Kidney glomerular epithelial cell (primary cell): ENCODE measurements at places on chromosomes 1 and 21.
A peak's percentile ranks its signal among the peaks of the same experiment; 100 is the strongest.

DNA sequence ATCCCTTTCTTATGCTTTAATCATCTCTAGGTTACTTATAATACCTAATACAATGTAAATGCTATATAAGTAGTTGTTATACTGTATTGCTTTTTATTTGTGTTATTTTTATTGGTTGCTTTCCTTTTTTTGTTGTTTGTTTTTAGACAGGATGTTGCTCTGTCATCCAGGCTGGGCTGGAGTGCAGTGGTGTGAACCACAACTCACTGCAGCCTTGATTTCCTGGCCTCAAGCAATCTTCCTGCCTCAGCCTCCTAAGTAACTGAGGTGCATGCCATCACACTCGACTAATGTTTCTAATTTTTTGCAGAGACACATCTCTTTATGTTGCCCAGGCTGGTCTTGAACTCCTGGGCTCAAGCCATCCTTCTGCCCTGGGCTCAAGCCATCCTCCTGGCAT is 26.9 kb downstream of the KRTAP19-8 start:
- no peak for DNase-seq

GRCh38 chr1:162022626-162023025 is 1.0 kb downstream of the OLFML2B start:
- DNase-seq, result no peak

DNA sequence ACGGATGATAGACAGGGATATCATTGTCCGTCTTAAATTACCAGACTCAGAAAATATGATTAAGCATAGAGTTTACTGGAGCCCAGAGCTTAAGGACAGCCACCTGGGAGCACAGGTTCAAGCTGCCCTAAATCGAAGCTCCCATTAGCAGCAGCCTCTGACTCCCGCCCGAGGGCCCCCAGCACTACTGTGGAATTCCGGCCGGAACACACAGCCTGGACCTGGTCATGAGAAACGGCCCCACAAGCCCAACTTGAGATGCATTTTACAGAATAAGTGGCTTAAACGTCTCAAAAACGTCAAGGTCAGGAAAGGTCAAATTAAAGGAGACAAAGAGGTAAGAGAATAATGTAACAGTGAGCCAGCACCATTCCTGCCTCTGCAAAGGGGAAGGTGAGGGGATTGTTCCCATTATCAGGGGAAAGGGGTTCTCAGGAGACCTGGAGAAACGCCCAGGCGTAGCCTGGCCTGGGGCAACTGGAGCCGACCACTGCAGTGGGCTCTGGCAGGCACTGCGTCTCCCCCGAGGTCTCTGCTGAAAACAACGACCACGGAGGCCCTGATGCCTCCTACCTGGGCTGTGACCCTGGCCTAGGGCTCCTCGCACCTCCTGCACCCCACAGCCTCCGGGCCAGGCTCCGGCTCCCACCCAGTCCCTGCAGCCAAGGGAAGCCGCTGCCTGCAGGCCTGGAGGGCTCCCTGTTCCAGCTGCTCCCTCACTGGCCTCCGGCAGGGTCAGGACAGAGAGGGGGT is 11.5 kb upstream of the COL6A1 start:
- no peak for DNase-seq

GRCh38 chr1:12029720-12030339 is 10.5 kb downstream of the MIIP start:
- DNase-seq, result no peak

DNA sequence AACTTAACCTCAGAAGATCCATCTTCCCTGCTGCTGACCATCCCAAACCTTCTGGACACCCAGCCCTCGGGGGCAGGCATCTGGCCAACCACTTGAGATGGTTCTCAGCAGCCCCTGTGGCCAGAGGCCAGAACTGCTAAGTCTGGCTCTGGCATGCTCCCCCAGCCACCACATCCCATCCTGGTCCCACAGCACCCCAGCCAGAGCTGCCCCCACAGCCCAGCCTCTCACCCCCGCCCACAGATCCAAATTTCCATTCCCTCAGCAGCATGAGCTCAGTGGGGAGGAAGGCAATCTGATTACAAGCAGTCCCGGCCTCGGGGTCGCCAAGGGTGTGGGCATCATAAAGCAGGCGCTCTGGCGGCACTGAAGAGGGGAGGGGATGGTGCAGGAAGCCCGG is 45.6 kb downstream of the GLIS1 start:
- no peak for DNase-seq

DNA sequence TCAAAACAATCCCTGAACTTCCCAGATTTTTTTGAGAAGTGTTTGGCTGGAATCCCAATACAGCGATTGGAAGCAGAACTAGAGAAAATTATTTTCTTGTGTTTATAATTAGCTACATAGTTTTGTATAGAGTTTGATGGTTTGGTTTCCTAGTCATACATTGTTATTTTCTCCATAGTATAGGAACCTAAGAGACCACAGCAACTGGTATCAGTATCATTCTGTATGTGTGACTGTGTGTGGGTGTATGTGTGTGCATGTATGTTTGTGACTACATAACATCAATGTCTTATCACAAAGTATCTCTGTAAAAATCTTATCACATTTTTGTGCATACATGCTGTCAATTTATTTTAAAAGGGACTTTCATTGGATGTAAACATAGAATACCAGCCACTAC is 780.5 kb downstream of the MRPL39 start:
- DNase-seq, result no peak

GRCh38 chr1:5053744-5054143 is 399.3 kb downstream of the AJAP1 start:
- no peak for DNase-seq

DNA sequence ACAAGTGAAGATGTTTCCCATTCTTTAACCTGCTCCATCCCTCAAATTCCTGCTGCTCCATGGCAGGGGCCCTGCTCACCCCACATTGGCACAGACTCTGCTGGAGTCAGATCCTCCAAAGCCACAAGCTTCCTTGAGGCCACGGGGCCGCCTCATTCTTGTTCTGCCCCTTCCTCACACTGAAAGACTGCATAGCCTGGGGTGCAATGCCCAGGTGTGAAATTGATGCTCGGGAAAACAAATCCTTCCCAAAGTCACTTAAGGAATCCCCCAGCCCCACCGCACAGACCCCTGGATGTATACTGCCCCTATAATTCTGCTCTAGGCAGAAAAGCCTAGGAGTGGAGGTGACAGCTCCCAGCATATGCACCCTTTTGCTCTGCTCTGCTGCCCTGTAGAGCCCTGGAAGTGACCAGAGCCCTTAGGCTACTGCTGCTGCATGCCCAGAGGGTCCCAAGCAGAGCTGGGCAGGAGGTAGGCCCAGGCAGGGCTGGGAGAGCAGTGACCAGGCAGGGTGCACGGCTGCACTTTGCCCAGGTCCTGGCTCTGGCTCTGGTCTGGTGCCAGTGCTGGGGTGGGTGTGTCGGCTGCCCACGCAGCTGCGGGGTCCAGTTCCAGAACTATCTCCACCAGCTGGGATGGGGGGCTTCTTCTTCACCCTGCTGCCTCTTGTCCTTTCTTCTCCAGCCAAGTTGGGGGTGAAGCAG is 1.6 kb downstream of the HES2 start:
- no peak for DNase-seq

DNA sequence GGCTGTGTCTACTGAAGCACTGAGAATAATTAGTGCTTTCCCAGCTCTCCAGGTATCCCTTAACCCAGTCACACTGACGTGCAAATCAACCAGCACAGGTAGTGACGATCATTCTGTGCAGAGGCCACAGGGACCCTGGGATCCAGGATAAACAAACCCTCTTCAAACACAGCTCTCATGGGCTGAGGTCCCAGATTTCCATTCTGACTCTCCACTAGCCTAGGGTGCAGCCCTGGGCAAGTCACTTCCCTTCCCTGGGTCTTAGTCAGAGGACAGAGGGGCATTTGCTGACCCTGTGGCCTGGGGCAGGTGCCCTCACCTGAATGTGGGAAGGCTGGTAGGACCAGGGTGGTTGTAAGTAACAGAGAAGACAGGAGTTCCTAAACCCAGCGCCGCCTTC is 724.7 kb downstream of the MATN1 start:
- no peak for DNase-seq

GRCh38 chr1:66468722-66469121 is 65.2 kb upstream of the SGIP1 start:
- DNase-seq, result no peak

- no peak for DNase-seq
These were observed 145.2 kb upstream of the SPATA6 start for GRCh38 chr1:48617252-48617651.

DNA sequence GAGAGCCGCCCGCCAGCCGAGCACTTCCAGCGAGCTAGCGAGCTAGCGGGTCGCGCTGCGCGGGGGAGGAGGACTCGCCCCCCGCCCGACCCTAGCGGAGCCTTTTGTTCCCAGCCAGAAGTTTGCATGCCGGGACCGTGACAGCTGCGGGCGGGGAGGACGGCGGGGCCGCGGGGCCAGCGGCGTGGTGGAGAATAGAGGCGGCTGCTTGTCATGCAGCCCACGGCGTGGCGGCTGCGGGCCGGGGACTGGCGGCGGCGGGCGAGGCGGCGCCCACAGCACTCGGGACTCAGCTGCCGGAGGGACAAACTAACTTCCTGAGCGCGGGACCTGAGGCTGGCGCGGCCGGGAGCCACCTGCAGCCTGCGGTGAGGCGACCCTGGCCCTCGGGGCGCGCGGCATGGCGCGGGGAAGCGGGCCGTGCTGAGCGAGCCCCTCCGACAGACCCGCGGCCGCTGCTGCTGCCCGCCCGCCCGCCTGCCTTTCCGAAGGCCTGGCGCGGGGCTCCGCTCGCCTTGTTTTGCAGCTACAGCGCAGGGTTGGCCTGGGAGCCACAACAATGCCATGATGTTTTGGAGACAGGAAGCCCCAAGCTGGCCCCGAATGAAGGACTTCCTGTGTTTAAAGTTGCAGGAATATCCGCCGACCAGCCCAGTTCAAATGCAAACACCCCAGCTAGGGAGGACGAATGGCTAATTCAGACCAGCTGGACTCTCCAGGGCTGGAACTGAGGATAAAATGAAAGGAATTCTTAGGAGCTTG is 82.2 kb upstream of the BMP8A start:
- DNase-seq, result no peak

DNA sequence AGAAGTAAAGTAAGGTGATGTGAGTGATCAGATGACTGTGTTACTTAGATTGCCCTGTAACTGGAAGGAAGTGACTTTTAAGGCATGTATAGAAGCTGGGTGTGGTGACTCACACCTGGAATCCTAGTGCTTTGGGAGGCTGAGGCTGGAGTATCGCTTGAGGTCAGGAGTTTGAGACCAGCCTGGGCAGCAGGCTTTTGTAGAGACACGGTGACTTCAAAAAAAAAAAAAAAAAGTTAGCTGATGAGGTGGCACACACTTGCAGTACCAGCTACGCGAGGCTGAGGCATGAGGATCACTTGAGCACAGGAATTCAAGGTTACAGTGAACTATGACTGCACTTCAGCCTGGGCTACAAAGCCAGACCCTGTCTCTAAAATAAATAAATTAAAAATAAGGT is 2.3 kb upstream of the USP16 start:
- DNase-seq, result no peak

GRCh38 chr1:197685785-197686184 is 89.5 kb downstream of the DENND1B start:
- no peak for DNase-seq

- DNase-seq, result no peak
These were observed 71.8 kb downstream of the IER5 start for GRCh38 chr1:181160322-181160721.

DNA sequence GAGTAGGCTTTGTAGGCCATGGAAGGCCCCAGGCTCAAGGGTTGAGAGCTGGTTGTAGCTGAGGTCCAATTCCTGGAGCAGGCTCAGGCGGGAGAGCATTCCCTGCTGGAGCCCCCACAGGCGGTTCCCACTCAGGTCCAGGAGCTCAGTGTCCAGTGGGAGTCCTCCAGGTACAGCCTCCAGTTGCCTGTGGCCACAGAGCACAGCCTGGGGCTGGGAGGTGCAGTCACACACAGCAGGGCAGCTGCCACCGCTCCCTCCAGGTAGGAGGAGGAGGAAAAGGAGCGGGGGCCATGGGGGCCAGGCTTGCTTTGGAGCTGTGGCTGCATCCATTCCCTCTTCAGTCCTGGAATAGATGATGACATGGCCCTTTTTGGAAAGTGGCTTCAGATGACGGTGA is 2.8 kb downstream of the LINGO4 start:
- DNase-seq, result no peak

DNA sequence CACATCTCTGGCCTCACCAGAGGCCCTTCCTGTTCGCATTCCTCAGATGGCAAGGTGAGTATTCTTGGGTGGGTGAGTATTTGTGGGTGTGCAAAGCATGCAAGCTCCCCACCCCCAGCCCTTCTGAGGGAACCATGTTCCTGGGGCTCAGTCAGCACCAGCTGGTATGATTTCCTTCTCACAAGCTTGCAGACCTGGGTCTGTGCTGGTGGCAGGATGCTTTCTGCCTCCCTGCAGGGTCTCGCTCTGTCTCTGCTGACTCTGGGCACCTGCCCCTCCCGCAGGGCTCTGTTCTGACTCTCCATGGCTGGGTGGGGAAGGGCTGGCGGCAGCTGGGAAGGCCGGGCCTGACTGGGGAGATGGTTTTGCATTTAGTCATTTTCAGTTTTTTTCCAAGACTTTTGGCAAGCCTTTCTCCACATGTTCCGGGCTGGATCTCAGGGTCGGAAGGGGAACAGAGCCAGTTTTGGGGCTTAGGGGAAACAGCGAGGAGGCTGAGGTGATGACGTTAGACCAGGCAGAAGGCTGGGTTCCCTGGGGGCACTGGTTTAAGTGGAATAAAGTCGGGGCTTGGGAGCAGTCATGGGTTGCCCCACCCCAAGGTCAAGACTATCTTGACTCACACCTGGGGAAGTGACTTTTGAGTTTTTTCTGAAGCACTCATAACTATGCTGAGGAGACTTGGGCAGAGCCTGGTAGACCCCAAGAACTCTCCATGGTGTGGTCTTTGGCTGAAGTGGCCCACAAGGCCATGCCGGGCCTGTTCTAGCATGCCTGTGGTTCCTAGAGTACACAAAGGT is 6.2 kb downstream of the RASSF5 start:
- DNase-seq, result no peak

DNA sequence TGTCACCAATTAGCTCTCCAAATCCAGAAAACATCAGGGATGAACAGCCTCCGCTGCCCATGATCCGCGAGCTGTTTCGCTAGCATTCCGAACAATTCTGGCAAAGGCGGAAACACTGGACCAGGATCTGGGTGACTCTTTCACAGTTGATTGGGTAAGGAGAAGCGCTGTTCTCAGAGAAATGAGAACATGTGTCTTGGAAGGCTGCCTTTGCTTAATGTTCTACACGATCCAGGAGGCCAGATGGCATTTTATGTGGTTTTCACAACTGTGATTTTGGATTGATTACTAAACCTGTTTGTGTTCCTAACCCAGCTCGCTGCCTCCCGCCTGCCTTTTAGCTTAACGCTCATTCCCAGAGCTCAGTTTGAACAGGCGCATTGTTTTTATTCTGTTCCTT is 144.0 kb downstream of the KIF26B start:
- DNase-seq, result peak; percentile 80

- DNase-seq, result no peak
These were observed 138.2 kb downstream of the NTPCR start for GRCh38 chr1:233088613-233089012.

DNA sequence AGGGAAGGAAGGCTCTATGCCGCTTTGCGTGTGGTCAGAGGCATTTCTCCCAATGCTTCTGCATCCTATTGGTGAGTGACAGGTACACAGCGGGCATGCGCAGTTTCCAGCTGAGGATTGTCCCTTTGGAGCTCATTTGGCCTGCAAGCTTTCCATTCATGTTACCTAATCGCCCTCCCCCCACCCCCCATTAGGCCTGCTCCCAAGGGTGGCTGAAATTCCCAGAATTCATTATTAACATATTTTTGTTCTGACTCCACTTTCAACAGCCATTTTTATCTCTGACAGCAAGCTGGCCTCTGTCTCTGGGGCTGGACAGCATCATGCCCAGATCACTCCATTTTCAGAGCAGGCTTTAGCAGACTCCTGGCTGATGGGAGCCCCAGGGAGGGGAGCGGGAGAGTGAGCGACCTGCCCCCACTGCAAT is 25.6 kb downstream of the MIS18A start:
- no peak for DNase-seq
